ENCODE measurements at places on chromosomes 4 and X.

DNA sequence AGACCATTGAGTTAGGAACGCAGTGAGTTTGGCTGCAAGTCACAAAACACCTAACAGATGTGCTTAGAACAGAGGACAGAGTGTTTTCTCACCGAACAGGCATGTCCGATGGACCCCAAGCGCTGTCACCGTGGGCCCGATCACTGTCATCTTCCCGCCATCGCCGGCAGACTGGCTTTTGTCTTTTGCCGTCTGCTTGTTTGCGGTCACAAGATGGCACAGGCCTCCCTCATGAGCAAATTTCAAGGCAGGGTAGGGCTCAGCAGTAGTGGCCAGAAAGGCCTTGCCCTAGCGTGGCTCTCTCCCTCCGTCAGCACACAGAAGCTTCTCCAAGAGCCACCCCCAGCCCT is 21.4 kb upstream of the MRFAP1 start:
- DNase-seq: no peak

GRCh38 chr4:120318196-120318846 is 251.7 kb upstream of the MAD2L1 start:
- DNase-seq: no peak

DNA sequence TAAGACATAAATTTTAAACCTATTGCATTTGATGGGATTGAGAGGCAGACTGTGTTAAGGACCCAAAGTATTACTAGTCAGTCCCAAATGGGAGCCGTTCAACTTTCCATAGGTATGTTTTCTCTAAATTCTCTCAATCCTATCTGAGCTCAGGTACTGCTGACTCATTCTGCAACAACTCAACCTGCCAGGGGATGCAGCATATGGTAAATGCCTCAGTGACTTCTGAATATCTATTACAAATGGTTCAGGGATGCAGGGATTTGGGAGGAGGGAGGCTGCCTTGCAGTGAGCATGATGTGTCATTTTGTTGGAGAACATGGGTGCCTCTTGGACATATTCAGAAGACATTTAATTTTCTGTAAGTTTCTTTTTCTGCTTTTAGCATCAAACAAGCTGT is 97.3 kb downstream of the HDAC8 start:
- DNase-seq: no peak

GRCh38 chr4:141654098-141654497 is 17.7 kb downstream of the IL15 start:
- no peak for DNase-seq

Data from CD4-positive, alpha-beta T cell treated with Interleukin-2 at 100 ng/mL for 4 hours (primary cell).